ENCODE measurements at places on chromosomes 5 and 9. TPM values are rescaled to one million over a fixed set of nuclear protein-coding genes. Genes with fewer than 3 reads are reported as not detected.

Gene CHSY3
- total RNA-seq = 2.3 TPM

Gene TMEM215
- total RNA-seq = 1.2 TPM

- DNase-seq = no peak
Observed at GRCh38 chr5:127656825-127657224, 7.9 kb downstream of the CTXN3 start.

DNA sequence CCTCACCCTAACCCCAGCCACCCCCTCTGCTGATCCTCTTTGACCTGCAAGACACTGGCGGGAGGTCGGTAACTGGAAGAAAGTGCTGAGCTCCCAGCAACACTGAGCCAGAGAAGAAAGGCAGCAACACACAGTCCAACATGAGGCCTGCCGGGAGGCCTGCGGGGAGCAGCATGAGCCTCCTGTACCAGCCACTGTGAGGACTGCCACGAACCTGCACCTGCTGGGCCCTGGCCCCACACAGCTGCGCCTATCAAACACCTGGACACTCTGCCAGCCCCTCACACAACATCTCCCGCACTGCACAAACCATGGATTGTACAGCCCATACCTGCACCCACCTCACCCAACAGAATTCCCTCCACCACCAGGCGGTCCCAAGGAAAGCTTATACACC, 18.3 kb downstream of the CAMK2A start:
- no peak for DNase-seq

GRCh38 chr5:23717486-23717885, 210.1 kb downstream of the PRDM9 start:
- no peak for DNase-seq

DNA sequence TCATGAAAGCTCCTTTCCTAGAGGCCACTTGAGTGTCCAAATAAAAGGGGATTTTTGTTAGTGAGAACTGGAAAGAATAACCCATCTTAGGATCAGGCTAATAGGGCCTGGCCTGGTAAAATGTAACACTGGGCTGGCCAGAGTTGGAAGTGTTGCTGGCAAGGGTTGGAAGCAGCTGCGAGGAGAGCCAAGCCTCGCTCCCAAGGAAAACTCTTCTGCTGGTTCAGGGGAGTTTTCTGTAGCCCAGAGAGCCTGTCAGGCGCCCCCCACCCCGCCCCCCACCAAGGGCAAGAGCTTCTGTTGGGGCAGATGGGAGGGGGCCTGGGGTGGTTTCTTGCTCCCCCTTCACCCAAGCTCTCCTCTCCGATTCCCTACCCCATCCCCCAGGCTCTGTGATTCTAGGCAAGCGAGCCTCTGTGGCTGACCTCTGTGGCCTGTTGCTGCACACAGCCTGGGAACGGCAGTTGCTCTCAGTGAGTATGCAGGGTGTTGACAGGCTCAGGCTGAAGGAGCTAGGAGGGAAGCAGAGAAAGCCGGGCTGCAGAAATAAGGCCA, 547.8 kb downstream of the CCDC171 start:
- DNase-seq = peak; percentile 18

- peak; percentile 58 for DNase-seq
Observed at GRCh38 chr9:36632892-36633291, 60.2 kb downstream of the MELK start.

DNA sequence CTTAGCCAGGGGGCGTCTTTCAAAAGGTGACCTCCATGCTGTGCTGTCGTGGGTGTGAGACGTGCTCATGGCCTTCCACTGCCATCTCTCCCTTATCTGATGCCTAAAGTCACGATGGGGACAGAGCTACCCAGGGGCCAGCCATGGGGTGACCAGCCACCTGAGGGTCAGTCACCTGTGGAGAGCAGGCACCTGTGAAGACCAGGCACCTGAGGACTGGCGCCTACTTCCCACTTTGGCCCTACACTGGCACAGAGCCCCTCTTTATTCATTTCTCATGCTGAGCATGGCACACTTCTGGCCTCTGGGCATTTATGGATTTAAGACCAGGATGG, 6.4 kb upstream of the EXOC3 start:
- DNase-seq = no peak

GRCh38 chr9:104766025-104766424, 2.1 kb downstream of the NIPSNAP3B start:
- no peak for DNase-seq

DNA sequence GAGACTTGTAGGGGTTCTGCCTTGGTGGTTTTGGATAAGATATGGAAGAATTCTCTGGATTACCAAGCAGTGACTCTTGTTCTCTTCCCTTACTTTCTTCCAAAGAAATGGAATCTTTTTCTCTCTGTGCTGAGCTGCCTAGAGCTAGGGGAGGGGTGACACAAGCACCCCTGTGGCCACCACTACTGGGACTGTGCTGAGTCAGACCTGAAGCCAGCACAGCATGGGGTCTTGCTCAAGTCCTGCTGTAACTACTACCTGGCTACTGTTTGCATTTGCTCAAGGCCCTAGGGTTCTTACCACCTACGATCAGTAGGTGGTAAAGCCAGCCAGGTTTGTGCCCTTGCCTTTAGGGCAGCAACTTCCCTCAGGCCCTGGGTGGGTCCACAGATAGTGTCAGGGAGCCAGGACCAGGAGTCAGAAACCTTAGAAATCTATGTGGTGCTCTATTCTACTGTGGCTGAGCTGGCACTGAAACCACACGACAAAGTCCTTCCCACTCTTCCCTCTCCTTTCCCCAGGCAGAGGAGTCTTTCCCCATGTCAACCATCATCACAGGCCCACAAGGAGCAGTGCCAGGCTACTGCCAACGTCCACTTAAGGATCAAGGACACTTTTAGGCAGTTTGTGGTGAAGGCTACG, 53.8 kb downstream of the SREK1 start:
- DNase-seq = no peak

DNA sequence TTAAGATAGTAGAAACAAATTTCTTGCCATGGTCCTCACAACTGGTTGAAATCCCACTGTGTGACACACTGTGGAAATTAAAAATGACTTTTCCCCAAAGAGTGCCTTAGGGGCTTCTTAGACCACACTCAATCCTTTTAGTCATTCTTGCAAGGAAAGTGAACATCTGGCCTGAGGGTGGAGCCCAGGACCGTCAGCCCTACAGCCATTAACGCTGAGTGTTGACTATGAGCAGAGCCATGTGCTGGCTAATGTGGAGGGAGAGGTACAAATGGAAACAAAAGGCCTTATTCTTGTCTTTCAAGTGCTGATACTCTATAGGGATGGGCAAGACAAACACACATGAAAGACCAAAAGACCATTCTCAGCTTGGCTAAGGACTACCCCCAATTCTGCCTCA, 456.5 kb downstream of the ZSWIM6 start:
- no peak for DNase-seq

- DNase-seq = no peak
Observed at GRCh38 chr9:113899205-113899604, 23.1 kb downstream of the ZNF618 start.

DNA sequence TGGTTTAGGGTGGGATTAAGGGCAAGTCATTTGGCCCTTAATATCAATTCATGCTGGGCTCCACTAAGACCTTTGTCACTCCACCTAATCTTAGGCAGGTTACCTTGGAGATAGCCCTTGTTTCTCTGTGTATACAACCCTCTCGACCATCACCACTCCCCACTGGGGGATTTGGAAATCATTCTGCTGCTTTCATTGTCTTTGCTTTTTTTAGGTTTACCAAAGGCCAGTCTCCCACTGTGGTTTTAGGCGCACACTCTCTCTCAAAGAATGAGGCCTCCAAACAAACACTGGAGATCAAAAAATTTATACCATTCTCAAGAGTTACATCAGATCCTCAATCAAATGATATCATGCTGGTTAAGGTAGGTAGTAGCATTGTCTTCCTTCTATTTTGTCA, 6.2 kb downstream of the GZMK start:
- no peak for DNase-seq

DNA sequence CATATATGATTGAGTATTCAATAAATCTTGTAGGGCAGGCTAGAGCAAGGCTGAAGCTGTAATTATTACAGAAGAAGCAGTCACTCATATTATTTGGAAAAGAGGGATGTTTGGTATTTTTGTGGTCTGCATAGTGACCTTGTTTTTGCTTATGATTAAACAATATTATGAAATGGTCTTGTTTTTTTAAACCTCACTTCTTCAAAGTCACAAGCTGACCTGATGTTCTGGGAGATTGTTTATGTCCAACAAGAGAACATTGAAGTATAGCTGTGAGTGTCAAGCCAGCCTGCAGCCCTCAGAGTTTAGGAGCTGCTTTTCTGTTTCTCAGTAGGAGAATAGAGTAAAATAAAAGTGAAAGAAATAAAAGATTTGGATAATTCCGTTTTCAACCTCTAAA, 342.2 kb downstream of the LRRC70 start:
- no peak for DNase-seq

GRCh38 chr5:76345582-76345981, 57.5 kb upstream of the IQGAP2 start:
- no peak for DNase-seq

DNA sequence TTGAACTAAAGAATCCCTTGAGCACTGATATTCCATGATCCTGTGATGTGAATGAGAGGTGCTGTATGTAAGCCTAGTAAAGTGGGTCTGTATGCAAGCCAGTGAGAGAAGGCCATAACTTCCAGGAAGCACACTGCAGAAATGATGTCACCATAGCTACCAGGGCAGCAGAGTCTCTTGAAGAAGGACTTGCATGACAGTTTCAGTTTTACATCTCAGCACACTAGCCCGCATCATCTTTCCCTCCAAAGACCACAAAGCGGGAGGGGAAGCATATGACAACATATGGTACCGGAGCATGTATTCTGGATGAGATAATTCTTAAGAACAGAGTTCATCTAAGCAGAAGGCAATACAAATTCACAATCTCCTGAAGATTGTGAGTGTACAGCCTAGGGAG, 37.6 kb upstream of the MAST4 start:
- no peak for DNase-seq

All from GM23338 (cell line).